ENCODE measurements at places on chromosomes 4 and X.
A peak's percentile ranks its signal among the peaks of the same experiment; 100 is the strongest.

DNA sequence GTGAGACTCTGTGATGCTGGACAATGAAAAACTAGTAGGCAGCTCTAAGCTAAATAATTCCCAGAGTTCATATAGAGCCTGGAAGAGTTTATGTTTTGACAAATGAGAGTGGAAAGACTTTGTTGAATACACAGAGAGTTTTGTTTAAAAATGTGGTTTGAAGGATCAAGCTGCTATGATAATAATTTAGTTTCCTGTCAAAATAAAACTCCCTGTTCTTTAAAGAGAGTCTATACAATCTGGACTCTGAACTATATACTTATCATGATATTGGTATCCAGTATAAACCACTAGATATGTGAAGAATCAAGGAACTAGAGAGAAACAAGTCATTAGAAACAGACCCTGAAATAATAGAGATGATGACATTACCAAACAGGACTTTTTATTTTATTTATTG lies 158.6 kb downstream of the C4orf33 start:
- DNase-seq, result no peak

DNA sequence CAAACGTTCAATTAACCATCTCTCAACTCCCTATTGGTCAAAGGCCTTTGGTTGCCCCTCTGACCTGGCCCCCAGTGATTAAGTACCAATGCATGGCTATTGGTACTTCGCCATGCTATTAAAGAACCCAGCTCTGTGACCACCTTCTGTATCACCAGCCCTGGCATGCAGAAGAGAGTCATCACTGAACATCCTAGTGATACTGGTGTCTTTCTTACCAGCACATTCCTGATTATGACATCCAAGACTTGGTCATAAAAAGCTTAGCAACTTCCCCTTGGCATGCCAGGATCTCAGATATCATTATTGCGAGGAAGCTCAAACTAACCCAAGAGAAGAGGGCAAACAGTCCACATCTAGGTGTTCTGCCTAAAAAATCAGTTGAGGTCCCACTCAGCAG lies 122.3 kb upstream of the OTUD4 start:
- no peak for DNase-seq

DNA sequence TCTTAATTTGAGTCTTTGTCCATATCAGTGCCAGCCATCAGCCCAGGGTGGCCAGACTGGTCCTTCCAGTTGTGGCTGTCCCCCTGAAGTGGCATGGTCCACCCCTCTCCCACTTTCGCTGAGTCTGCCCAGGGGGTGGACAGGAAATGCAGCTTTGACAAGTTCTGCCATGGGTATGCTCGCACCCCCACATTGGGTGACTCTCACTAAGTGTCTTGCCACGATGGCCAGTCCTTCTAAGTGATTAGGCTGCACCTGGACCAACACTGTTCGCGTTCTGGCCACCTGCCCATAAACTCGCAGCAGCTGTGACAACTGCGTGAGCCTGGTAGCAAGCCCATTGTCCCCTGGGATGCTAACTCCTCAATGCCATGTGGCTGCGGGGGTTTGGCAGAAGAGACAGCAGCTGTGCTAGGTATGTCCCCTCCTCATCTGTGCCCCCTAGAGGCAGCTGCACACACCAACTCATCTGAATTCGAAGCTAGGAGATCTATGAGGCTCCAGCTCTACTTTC lies 10.0 kb upstream of the LNX1 start:
- DNase-seq, result no peak

GRCh38 chrX:71166461-71166860 lies 21.8 kb downstream of the NLGN3 start:
- peak; percentile 32 for DNase-seq

GRCh38 chr4:4506961-4507360 lies 34.9 kb downstream of the STX18 start:
- DNase-seq, result no peak

GRCh38 chr4:146437778-146438177 lies 84.0 kb downstream of the SLC10A7 start:
- DNase-seq, result no peak

GRCh38 chrX:88613338-88613737 lies 133.7 kb upstream of the CPXCR1 start:
- no peak for DNase-seq

DNA sequence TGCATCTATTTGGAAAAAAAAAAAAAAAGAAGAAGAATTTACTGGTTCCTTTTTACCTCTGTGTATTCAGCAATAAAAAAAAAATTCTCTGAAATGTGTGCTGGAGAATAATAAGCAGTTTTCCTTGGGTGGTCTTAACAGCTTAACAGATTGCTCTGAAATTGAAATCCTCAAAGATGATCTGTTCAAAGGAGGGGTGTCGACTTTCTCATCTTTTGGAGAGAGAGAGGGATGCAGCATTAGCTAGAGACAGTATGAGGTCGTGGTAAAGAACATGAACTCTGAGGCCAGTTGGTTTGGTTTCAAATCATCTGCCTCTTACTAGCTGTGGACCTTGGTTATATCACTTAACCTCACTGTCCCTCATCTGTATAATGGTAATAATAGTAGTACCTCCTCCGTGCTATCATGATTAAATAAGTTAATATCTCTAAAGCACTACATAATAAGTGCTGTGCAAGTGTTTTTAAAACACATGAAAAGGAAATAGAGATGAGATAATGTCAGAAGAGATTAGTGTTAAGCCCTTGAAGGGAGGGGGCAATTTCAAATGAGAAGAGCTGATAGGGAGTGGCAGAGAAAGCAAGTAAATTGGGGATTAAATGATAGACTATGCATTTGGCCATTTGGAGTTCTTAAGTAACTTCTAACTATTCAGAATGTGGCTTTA lies 109.9 kb upstream of the LIMCH1 start:
- no peak for DNase-seq

DNA sequence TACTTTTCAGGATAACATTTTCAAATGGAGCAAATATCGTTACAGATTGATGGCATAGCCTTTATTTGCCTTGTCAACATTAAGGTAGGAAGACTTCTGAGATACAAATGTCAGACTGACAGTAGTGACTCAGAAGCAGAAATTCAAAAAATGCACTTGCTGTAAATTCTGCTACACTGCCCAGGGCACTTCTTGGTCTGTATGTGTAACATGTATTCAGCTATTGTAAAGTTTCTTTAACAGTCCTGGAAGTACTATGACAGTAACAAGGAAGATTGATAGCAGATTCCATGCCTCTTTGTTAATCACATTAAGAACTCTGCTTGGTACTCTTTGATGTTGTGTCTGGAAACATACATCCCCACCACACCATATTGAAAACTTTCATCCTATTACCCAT lies 69.6 kb upstream of the PCDH18 start:
- no peak for DNase-seq

- DNase-seq, result no peak
Observed at GRCh38 chr4:128159967-128160366, 98.9 kb downstream of the LARP1B start.

DNA sequence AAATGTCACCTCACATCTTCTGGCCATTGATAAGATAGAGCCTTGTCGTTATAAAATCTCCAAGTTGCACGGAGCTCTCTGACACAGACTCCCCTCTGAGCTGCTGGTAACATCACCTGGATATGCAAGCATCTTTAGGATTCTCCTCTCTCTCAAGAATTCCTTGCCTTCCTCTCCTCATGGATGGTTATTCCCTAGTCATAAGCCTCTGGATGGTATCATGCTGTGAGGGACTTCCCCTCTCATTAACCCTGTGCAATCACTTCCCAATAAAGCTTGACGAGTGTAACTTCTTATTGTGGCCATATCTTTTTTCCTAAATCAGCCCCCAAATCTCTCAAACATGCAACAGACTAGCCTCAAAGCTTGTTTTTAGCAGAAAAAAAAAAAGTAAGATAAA lies 1057.0 kb upstream of the SLIT2 start:
- no peak for DNase-seq

GRCh38 chr4:38612646-38613414 lies 51.2 kb upstream of the KLF3 start:
- DNase-seq, result no peak

DNA sequence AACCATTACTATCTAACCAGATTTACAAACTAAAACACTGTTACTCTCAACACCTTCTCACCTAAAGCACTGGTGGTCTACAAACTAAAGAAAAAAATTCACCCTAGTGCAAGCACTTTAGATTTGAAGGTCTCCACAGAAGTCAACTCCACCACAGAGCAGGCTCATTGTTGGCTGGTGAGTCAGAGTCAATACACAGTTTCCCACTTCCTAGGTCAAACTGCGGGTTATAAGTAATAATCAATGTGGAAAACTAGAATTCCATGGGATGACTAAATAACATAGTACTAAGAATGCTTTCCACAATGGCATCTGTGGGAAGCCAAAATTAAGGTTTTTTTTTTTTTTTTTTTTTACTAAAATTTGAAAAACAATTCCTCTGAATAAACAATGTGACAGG lies 191.8 kb downstream of the PDGFC start:
- no peak for DNase-seq

- no peak for DNase-seq
Observed at GRCh38 chr4:78770091-78770642, 6.0 kb upstream of the BMP2K start.

DNA sequence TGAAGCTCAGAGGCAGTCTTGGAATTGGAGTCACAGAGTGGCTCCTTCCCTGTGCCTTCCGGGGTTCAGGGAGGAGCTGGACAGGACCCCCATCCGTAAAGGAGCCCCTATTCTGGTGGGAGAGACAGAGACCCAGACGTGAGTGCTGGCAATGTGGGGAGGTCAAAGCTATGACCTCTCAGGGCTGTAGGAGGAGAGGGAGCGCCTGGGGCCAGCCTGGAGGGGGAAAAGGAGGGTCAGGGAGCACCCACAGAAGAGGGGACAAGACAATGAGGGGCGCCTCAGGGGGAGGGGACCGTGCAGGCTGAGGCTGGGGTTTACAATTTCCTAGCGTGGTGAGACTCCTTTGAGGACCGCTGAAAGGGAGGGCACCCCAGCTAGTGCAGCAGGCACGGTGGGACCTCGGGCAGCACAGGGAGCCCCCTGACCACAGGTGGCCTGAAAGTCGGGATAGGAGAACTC lies 97.9 kb upstream of the LRPAP1 start:
- no peak for DNase-seq

DNA sequence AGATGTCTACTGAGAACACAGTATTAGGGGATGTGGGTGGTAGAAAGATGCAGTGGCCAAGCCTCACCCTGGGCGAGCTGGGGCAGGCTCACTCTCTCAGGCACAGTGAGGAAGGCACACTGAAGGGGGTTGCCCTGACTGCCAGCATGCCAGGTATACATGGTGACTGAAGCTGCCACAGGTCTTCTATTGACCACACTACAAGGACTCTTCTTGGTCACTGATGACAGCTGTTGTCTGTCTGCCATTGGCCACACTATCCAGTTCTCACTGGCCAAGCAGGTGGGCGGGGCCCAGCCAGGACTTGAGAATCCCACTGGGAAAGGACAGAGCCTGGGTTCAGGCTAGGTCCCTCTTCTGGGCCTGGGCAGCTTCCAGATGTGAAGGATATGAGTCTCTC lies 39.7 kb upstream of the TBC1D14 start:
- DNase-seq, result no peak

DNA sequence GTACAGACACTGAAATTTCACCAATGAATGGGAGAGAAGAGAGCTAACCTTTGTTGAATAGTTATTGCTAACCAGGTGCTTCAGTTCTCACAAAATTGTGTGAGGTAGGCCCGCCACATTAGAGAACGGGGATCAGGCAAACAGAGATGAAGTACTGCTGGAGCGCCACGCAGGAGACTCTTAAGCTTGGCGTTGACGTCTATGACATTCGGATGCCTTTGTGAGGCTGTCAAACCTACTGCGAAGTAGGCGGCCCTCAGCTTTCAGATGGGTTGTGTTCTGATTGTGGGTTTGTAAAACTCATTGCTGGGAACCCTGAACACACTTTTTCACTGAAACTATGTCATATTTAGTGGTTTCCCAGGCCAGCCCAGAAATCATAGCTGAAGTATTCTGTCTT lies 173.6 kb downstream of the CBR4 start:
- DNase-seq, result peak; percentile 29

- no peak for DNase-seq
Observed at GRCh38 chr4:69907151-69907550, 23.7 kb upstream of the CSN1S1 start.

- DNase-seq, result no peak
Observed at GRCh38 chr4:85218756-85219155, 252.3 kb upstream of the WDFY3 start.

DNA sequence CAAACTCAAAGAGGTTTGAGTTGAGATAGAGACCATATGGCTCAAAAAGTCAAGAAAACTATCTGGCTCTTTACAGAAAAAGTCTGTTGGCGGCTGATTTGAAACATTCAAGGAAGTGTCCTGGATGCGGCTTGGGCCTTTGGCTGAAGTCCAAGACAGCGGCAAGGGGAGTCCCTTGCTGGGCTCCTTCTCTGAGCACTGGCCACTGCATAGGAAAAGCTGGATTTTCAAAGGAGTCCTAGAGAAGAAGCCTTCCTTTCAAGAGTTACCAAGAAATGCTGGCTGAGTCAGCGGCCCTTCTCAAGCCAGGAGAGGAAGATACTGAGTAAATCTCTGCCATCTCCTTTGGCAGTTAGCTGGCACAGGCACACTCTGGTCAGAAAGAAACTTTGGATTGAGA lies 12.1 kb downstream of the APLN start:
- no peak for DNase-seq

DNA sequence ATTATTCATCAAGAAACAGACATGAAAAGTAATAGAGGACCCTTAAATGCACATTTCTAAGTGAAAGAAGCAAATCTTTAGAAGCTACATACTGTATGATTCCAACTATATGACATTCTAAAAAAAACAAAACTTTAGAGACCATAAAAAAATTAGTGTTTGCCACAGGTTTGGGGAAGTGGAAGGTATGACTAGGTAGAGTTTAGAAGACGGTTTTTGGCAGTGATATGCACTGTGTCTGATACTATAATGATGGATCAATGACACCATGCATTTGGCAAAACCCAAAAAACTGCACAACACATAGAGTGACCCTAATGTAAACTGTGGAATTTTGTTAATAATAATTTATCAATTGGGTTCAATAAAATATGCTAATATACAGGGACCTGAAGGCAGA lies 54.5 kb downstream of the LCORL start:
- DNase-seq, result no peak

GRCh38 chr4:108443585-108443984 lies 176.8 kb upstream of the RPL34 start:
- no peak for DNase-seq

GRCh38 chr4:153825126-153825525 lies 36.2 kb upstream of the SFRP2 start:
- no peak for DNase-seq

Data from nucleus accumbens (tissue), 56 donors.